ENCODE measurements at places on chromosomes 7 and 10.
A peak's percentile ranks its signal among the peaks of the same experiment; 100 is the strongest.

DNA sequence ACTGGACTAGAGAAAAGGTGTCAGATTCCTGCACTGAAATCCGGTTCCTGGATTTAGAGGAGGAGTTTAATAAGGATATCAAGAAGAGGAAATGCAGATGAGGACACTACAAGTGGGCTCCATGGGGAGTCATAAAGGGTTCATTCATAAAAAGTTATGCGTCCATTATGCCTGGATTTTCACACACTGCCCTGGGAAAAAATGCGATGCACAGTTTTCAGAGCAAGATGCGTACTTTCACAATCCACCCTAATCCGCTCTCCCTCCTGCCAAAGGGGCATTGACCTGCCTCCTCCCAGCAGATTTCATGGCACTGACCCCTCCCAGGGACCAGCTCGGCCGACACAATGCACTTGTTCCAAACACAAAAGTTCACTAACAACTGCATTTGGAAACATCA, 42.2 kb upstream of the OPALIN start:
- no peak for DNase-seq

DNA sequence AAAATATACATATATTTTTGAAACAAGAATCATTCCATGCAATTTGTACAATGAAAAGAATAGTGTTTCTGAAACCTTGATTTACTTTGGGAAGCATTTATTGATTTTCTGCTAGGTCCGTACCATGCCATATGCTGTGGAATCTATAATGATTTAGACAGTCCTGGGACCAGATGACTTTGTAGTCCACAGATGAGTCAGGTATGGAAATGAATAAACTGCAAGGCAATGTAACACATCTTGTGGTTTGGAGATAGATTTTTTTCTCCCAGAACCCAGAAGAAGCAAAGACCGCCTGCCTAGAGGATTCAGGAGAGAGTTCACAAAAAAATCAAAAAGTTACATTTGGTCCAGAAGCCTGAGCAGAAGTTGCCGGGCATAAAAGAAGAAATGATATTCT, 190.4 kb downstream of the GPR37 start:
- DNase-seq = no peak

- DNase-seq = no peak
These were observed 311.6 kb upstream of the MKI67 start for GRCh38 chr10:128437786-128438345.

DNA sequence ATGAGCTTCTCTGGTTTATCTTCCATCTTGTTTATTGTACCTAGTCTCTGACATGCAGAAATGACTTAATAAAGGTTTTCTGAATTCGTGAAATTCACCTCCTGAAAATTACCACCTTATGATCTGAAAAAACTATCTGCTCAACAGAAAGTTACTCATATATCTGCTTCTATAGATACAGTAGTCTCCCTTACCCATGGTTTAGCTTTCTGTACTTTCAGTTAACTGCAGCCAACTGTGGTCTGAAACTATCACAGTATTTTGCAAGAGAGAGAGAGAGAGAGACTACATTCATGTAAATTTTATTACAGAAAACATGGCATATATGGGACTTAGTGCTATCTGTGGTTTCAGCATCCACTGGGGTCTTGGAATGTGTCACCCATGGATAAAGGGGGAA, 909.0 kb upstream of the C7orf33 start:
- no peak for DNase-seq

DNA sequence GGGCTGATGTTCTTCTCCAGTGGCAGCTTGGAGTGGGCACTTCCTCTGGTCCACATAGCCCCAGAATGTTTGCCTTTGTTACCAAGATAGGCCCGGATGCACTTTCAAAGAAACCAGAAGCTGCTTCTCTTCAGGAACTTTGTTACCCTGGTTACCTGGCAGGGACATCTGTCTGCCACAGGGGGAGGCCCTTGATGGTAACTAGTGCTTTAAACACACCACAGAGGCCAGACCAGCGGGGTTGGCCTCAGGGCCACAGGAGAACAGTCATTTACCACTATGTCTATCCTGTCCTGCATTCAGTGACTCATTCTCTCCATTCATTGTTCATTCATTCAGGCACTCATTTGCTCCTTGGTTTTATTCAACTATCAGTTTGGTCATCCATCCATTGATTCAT, 11.9 kb upstream of the PLEKHA1 start:
- DNase-seq = no peak

DNA sequence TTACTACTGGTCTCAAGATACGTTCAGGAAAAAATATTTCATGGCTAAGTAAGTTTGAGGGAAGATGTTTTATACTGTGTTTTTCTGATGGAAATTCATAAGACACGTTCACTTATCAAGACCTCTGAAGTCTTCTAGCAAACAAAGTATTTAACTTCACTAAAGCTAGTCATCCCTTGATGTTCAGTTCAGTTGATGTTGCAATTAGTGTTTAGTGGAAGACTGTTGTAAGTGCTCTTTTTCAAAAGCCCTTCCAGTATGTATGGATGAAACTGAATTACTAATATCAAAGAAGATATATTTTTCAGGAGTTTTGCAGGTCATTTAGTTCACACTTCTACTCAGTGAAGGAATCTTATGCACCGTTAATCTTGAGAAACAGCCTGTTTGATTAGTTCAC, 25.1 kb downstream of the CUL1 start:
- DNase-seq = no peak

- DNase-seq = no peak
These were observed 29.8 kb downstream of the GPRIN2 start for GRCh38 chr10:46526682-46527038.

GRCh38 chr7:123580406-123581161, 21.0 kb upstream of the ASB15 start:
- peak; percentile 10 for DNase-seq

GRCh38 chr7:24828891-24829661, 71.8 kb upstream of the GSDME start:
- no peak for DNase-seq

- DNase-seq = no peak
These were observed 112.4 kb downstream of the SMURF1 start for GRCh38 chr7:99031496-99031895.

GRCh38 chr10:103111918-103112877, 80.9 kb downstream of the NT5C2 start:
- DNase-seq = no peak

DNA sequence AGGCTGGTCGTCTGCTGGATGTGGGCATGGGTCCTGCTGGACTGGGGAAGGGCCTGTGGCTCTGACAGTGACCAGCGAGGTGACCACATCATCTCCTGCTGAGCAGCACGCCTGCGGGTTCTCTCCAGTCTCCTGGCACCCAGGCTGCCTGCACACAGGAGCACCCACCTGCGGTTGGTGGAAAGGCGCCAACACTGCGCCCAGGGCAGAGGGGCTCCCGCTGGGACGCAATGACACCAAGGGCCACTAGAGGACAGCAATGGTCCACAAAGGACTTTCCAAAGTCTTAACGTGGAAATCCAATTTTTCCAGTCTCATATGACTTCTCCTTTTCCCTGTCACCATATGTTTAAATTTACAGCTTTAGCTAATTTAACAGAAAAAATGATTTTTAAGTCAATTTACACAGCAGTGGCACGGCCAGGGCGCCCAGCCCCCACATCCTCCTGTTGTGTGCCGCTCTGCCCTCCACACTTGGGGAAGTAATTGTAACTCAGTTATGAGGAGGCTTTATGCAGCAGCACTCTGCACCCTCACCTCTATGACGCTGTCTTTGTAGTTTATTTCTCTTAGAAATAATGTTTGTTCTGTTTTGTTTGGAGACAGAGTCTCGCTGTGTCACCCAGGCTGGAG, 38.1 kb downstream of the CFAP46 start:
- DNase-seq = peak; percentile 8

GRCh38 chr7:69864822-69865221, 266.5 kb downstream of the AUTS2 start:
- DNase-seq = no peak

- DNase-seq = peak; percentile 23
These were observed 102.1 kb downstream of the OSBPL3 start for GRCh38 chr7:24877790-24878311.

- DNase-seq = no peak
These were observed 1.5 kb downstream of the EEPD1 start for GRCh38 chr7:36154255-36155212.

DNA sequence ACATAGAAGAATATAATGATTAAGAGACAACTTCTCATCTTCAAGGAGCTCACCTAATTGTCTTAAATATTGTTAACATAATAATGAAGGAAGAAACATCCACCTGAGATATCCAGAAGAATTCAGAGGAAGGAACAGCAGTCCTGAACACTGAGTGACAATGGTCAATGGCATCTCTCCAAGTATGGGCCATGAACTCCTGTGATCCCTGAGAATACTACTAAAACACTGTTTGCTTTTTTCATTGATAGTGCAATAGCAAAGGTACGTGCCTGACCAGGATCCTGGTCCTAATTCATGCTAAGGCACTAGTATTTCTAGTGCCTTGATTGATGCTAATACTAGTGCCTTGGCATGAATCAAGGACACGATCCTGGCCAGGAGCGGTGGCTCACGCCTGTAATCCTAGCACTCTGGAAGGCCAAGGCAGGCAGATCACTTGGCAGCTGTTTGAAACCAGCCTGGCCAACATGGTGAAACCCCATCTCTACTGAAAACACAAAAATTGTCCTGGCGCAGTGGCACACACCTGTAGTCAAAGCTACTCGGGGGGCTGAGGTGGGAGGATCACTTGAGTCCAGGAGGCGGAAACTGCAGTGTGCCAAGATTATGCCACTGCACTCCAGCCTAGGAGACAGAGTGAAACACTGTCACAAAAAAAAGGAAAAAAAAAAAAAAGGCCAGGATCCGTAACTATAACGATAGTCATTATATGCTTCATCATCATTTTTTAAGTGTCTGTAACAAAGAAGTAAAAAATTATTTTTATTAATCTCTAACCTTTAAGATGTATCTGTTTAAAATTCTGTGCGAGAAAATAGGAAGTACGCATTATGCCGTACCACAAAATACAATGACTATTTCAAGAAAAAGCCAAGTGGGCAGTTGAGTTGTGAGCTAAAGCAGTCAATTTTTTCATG, 49.1 kb downstream of the SRPK2 start:
- no peak for DNase-seq

DNA sequence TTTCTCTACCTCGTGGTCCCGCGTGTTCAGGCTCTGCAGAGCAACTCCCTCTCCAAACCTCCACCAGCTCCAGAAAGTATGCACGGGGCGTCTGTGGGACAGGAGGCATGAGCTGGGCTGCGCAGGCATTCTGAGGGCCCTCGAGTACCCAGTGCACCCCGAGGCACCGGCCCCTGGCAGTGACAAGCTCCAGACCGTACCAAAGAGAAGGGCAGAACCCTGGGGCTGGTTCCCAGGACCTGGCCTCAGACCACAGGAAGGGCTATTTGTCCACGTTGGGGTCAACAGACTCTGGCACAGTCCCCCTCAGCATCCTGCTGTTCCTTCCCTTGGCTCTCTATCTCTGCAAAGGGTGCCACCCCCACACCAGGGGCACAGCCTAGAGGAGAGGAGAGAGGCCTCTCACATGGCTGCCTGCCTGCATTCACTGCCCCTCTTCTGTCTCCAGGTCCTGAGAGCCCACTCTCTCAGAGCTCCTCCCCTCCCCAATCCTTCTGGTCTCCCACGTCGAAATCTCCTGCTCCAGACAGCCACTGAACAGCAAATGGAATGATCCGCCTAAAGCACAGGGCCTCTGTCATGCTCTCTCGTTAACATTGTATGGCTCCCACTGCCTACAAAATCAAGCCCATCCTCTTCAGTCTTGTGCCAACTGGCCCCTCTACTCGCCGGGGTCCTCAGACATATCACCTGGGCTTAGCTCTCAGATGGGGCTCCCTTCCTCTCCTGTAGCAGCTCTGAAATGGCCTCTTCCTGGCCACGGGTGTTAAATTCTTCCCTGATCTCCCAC, 96.3 kb downstream of the OAT start:
- DNase-seq = no peak

- DNase-seq = no peak
These were observed 101.4 kb downstream of the ITGB8 start for GRCh38 chr7:20432071-20432470.

- DNase-seq = peak; percentile 53
These were observed 2.0 kb downstream of the VOPP1 start for GRCh38 chr7:55570218-55570873.

- peak; percentile 29 for DNase-seq
These were observed 25.5 kb downstream of the LDB3 start for GRCh38 chr10:86693721-86694369.

DNA sequence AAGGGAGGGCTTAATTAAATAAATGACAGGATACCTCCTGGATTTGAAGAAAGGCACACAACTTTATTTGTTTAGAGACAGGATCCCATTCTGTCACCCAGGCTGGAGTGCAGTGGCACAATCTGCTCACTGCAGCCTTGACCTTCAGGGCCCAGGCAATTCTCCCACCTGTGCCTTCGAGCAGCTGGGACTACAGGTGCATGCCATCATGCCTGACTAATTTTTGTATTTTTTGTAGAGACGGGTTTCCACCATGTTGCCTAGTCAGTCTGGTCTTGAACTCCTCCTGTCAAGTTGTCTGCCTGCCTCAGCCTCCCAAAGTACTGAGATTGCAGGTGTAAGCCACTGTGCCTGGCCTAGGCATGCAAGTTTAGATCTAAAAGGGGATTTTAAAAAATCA, 272.7 kb upstream of the MBL2 start:
- DNase-seq = no peak

DNA sequence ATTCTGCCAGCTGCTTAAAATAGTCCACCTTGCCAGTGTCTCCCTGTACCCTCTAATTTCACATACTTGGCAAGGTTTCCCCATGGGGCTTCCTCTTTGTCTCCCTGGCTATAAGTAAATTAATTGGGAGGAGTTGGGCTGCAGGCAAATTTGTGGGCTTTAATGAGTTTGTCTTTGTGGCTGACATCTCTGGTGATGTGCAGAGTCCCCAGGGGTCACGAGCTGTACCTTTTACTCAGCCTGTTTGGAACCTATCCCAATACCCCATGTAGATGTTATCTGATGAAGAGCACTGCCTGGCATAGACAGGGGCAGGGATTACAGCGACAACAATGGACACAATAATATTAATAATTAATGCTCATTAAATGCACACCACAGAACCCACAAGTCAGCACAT, 132.5 kb downstream of the SLIT1 start:
- no peak for DNase-seq

DNA sequence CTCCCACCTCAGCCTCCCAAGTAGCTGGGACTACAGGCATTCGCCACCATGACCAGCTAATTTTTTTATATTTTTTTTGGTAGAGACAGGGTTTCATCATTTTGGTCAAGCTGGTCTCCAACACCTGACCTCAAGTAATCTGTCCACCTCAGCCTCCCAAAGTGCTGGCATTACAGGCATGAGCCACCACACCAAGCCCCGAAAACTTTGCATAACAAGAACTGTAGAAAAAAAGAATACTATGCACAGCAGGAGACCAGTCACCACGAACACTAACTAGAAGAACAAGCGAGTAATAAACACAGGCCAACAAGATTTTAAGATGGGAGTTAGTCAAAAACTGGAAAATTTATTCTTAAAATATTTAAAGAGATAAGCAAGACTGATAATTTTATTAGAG, 447.0 kb downstream of the ETV1 start:
- no peak for DNase-seq

- DNase-seq = no peak
These were observed 246.5 kb upstream of the AOAH start for GRCh38 chr7:36970551-36971514.

DNA sequence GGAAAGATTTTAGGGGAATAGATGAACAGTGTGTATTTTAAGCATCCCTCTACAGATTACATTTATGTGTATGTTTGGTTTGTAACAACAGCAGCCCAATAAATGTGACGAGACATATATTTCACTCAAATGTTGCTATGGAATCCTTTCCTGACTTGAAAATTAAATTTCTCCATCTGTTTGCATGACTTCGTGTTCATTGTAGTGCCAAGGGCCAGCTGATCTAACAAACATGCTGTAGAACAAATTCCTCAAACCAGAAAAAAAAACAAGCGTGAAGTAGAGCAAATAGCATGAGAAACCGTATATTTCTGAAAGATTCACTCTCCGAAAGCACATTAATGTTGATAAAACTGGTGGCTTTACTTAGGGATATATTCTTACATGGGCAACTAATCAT, 87.8 kb downstream of the NRCAM start:
- no peak for DNase-seq

Measured in CD4-positive, alpha-beta T cell treated with Interleukin-4 for 1 hour (primary cell).